CD4-positive, alpha-beta T cell treated with Interleukin-12 subunit alpha and Interleukin-12 subunit beta, for 1 hour (primary cell): ENCODE measurements at places on chromosomes 4 and X.

GRCh38 chrX:74579597-74580198 lies 34.7 kb downstream of the RLIM start:
- no peak for DNase-seq

DNA sequence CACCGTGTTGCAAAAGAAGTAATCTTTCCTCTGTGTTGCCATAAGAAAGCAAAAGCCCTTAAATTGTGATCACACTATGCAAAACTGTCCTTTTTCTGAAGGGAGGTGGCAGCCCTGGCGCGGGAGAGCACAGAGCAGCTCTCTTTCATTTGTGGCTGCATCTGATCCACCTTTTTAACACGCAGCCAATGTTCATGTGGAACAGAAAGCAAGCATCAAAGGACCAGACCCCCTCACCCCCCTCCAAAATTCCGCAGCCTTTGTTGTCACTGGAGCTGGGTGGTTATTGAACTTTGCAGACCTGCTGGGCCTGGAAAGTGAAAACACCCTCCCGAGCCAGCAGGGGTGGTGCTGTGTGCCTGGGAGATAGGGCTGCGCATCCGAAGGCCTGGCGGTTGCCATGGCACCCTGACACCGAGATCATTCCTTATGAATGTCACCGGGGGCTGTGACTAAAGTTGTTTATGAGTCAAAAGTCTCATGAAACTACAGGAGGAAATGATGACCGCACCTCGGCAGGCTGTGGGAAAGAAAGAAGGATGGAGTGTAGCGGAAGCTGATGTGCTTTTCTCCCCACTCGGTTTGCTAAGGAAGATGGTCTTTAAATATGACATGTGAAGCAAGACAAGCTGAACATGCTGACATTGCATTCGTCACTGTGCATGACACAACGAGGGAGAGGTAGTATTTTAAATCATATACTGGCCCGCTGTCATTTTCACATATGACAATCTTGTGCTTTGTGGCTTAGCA lies 367.4 kb downstream of the UNC5C start:
- peak; percentile 9 for DNase-seq

DNA sequence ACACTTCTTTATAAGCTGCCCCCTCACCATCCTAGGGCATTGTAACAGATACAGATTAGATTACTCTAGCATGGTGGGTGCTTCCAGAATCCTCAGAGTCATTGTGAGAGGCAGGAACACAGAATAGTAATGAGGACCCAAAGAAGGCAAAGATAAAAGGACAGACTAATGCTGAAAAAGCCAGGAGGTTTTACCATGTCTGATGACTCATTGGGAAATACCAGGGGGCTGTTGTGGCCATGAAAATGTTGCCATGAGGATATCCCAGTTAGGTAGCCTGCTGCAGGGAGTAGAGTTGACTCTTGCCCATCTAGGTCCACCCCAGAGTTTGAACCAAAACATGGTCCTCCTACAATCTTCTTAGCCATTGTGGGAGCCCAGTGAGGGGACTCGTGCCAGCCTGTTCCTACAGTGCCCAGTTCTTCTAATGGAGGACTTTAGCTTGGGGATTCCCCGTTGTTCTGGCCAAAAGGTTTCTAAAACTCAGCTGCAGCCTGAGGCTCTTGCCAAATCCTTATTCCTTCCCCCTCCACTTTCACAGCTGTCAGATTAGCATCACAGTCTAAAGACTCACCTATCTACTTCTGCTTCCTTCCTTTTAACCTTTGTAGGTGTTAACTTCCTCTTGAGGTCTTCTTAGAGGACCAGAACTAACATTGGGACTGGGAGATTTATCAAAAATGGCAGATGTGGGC lies 586.0 kb upstream of the AADAT start:
- no peak for DNase-seq

- DNase-seq, result no peak
These were observed 2.2 kb downstream of the SLITRK4 start for GRCh38 chrX:143633461-143634308.

DNA sequence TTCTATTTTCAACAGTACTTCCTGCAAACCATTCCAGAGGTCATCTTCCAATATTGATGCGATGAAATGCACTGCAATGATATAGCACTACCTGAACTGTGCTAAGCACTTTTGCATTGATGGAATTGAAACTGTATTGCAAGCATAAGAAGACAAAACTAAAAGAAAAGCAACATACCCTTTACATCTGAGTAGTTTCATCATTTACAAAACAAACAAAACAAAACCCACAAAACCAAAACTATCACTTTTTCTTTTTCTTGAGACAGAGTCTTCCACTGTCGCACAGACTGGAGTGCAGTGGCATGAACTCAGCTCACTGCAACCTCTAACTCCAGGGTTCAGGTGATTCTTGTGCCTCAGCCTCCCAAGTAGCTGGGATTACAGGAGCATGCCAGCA lies 120.1 kb upstream of the NAP1L5 start:
- DNase-seq, result no peak

- no peak for DNase-seq
These were observed 302.7 kb downstream of the GPM6A start for GRCh38 chr4:175509320-175509719.

- no peak for DNase-seq
These were observed 159.7 kb downstream of the SH2D1A start for GRCh38 chrX:124506066-124506465.
